ENCODE measurements at places on chromosomes 4 and X.

DNA sequence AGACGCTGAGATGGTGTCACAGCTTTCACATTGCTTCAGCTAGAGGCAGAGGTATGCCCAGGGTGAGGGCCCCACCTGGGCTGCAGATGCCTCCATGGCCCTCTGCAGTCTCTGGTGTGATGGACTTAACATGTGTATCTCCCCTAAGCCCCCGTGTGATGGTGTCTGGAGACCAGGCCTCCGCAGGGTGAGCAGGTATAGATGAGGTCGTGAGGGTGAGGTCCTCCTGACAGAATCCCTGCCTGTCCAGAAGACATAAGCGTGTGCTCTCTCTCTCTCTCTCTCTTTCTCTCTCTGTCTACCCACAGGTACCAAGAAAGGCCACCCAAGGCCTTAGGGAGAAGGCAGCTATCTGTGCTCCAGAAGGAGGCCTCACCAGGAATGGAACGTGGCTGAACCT lies 50.9 kb downstream of the CPZ start:
- DNase-seq, result no peak

DNA sequence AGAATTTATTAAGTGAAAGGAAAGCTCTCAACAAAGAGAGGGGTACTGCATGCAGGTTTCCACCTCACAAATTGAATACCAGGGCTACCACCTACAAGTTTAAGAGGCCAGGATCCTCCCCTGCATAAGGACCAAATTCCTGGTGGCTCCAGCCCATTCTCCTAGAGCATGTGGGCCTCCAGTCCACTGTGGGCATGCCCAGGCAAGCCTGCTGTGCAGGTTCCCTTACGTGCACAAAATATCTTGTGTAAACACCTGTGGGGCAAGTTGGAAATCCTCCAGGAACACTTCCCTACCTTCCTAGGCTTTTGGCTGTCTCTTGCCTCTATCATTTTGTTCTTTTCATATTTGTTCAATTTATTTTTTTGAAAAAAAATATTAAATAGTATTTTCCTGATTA lies 724.3 kb downstream of the ARAP2 start:
- DNase-seq, result no peak

DNA sequence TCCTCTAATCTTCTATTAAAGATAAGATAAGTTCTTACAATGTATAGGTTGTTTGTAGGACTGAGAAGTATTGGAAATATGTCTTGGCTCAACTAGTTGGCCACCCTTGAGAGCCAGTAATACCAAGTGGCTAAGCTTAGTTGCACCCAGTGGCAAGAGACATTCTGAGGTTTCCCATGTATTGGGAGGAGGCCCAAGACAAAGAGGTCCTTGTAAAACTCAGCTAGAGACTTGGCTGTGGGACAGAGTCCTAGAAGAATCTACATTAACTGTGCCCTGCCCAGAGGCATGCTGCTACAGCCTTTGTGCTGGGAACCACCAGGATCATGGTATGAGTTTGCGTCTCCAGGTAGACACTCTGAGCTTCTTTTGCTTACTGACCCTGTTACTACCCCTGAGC lies 41.9 kb upstream of the SLC4A4 start:
- DNase-seq, result no peak

- DNase-seq, result no peak
Measured at GRCh38 chr4:67234296-67234695, 311.0 kb downstream of the CENPC start.

- no peak for DNase-seq
Measured at GRCh38 chr4:42653626-42654560, 3.0 kb downstream of the ATP8A1 start.

- no peak for DNase-seq
Measured at GRCh38 chrX:104117759-104118158, 5.4 kb downstream of the ZCCHC18 start.

- DNase-seq, result no peak
Measured at GRCh38 chrX:22220941-22221340, 51.8 kb upstream of the CBLL2 start.

DNA sequence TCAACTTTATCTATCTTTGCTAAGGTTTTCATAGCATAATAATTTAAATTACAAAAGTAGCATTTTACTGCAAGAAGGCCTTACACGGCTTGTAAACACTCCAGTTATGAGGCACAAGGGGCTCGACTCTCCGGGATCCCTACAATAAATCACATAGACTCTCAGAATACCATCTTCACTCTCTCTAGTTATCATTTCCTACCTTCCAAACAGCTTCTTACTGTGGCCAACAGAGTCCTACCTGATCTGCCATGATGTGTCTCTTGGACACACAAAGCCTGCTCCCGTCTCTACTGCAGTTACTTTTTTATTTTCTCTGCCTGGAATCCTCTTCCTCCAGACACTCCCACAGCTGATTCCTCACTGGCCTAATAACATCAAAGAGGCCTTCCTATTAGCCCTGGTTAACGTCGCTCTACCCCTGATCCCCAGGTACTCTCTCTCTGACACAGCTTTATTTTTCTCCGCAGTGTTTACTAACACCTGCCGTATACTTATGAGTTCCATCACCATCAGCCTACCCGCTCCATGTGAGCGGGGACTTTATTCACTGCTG lies 559.6 kb upstream of the DIPK2B start:
- DNase-seq, result no peak

DNA sequence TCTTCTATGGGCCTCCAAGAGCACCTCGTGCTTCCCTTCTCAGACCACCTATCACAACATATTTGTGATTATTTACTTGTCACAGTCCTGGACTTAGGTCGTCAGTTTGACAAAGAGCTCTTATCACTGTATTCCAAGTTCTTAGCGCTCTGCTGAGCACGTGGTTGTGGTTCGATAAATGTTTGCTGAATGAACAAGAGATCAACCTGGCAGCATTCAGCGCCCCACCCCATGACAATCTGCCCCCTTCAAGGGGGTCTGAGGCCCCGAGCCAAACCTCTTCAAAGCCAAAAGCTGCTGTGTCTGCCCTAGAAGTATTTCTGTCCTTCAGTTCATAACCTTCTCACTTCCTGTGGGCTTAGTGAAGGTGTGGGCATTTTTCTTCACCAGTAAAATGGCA lies 15.0 kb downstream of the RPS4X start:
- DNase-seq, result no peak

DNA sequence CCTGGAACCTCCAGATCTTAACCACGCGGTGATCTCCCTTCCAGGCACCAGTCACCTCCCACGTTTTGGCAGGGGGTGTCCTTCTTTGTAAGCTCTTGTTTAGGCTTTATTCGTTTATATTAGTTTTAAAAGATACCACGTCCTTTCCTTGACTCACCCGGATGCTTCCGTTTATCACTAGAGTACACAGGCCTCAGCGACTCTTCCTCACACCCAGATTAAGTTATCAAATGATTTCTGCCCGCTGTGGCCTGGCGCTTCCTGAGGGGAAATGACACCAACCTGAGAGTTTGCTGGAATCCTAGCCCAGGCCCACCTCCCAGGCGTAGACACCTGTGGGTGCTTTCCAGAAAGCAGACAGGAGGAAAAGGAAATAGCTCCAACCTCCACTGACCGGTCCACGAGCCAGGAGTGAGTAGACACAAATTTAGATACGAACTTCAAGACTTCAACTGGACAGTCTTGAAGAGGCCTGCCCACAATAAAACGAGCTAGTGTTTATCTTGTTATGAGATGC lies 756 bp upstream of the ADAMTS3 start:
- DNase-seq, result no peak

GRCh38 chrX:118847676-118848075 lies 24.1 kb downstream of the ZCCHC12 start:
- DNase-seq, result no peak

- no peak for DNase-seq
Measured at GRCh38 chrX:28595346-28595745, 8.1 kb downstream of the IL1RAPL1 start.

DNA sequence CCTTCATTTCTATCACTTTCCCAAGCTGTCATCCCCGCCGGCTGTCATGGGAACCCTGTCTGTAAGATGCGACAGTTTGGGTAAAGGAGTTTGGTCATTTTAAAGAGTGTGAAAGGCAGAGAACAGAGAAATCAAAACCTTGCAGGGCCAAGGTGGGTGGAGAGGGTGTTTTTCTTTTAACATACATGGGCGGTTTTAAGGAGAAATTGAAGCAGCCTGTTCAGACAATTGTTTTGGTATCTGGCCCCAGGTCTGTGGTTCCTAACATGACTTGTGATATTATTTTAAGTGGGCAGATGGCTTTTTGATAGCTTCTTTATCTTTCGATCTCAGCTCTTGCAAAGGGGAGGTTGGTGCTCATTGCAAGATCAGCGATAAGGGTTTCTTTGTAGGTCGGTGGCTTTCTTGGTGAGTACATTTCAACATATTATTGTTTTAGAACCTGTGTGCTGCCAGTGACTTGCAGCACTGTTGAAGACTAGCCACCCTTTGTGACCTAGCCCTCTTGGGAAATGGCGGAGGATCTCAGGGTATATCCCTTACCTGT lies 3.7 kb downstream of the PPP1R3F start:
- DNase-seq, result no peak

DNA sequence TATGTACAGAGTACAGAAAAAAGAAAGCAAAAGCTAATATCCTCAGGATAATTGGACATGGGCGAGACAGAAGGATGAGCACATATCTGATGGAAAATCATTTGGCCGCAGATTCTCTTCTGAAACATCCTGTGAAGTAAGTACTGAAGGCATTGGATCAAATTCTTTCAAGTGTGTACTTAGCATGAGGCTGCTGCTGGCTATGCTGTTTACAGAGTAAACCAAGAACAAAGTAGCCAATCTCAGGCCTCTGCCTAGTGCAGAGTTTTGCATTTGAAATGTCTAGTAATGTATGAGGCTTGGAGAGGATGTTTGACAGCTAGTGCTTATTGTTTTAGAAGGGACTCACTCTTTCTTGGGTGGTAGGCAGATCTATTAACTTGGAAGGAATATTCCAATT lies 128.5 kb downstream of the MAGEC2 start:
- no peak for DNase-seq
